ENCODE measurements at places on chromosomes 7 and 10. TPM values are rescaled to one million over a fixed set of nuclear protein-coding genes. Genes with fewer than 3 reads are reported as not detected.
A peak's percentile ranks its signal among the peaks of the same experiment; 100 is the strongest.

DNA sequence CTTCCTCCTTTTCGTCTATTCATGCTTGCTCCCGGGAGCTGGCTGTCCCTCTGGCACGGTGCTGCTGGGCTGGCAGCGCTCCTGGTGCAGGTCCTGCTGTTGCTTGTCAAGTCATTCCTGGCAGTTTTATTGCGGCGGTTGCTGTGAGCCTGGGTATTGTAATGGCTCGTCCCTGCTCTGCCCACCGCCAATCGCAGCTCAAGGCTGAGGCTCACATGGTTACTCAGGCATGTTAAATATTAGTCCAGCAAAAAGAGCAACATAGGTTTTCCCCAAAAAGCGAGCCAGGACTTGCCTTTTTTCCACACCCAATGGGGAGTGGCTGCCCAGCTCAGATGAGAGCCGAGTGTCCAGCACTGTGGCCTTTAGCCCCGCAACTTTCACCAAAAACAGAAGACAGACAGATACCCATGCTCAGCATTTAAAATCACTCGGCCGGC lies 492.9 kb upstream of the FOXK1 start:
- peak; percentile 14 for DNase-seq

KCNH2 gene
- polyA plus RNA-seq: 24.5 TPM

DNA sequence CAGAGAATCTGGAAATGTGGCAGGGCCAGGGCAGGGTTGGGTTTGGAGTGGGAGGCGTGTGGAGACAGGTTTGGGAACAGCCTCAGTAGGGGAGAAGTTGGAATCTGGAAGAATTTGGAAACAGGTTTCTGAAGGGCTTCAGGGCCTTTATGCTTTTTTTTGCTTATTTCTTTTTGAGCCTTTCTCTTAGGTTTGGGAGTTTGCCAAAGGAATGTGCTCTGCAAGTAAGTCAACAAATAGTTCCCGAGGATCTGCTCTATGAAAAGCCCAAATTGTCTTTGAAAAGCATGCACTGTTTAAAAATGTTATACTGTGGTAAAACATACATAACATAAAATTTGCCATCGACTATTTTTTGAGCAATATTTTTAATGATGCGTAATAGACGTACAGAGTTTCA lies 86.7 kb upstream of the ADRB1 start:
- no peak for DNase-seq

GRCh38 chr7:158958618-158959017 lies 102.3 kb downstream of the DYNC2I1 start:
- no peak for DNase-seq
